AG10803 (cell line): ENCODE measurements at places on chromosomes 4 and X.

GRCh38 chr4:57501720-57502119 is 391.5 kb upstream of the IGFBP7 start:
- DNase-seq = peak; percentile 11

DNA sequence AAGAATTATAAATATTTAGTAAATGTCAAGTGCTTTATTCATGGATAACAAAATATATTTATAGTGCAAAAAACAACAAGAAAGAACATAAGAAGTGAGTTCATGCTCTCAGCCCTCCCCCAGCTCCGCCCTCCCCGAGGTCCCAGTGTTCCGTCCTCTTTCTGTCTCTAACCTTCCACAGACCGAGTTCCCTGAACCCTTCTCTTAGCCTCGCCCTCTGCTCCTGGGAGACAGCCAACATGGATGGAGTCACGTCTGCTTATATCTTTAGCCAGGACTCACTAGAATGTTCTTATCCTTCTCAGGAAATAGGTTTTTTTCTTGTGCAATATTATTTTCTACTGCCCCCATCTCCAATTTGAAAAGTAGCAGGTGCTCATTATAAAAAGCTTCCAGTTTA is 40.1 kb upstream of the HELT start:
- no peak for DNase-seq

- DNase-seq = no peak
These were observed 4.6 kb upstream of the ZNF185 start for GRCh38 chrX:152892999-152893891.

DNA sequence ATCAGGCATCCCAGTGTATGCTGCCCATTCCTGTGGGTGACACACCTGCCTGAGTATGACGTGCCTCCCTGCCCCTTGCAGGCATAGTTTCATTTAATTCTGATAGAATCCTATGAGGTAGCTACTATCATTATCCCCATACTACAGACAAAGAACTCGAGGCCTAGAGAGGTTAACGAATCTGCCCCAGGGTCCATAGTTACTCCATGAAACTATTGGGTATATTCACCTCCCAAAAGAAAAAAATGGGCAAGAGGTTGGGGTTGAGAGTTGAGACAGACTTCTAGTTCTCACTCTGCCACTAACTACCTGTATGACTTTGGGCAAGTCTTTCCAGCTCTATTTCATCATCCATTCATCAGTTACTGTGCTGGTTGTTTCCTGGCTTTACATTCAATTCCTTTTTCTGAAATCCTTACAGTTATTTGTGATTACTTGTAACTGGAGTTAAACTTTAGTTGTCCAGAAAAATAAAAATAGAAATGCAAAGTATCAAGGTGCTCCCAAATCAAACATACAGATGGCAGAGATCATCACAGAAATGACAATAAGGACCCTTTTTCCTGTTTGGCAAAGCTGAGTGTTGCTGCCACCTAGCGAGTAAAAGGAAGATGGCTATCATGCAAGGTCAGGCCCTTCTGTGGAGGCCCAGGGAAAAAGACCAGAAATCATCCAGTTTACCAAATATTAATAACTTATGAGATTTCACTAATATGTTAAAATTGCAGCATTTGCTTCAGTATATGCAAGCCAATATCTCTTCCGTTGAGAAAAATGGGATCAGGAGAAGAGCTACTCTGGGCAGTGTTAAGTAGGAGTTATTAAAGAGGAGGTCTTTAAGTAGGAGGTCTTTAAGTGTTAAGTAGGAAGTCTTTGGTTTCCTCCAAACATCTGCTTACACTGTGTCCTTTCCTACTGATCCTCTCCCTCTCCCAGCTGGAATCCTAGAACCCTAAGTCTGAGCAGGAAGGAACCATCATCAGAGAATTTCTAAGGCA is 17.1 kb upstream of the MAP7D3 start:
- peak; percentile 36 for DNase-seq

- DNase-seq = no peak
These were observed 49.5 kb upstream of the STOX2 start for GRCh38 chr4:183855323-183856190.

DNA sequence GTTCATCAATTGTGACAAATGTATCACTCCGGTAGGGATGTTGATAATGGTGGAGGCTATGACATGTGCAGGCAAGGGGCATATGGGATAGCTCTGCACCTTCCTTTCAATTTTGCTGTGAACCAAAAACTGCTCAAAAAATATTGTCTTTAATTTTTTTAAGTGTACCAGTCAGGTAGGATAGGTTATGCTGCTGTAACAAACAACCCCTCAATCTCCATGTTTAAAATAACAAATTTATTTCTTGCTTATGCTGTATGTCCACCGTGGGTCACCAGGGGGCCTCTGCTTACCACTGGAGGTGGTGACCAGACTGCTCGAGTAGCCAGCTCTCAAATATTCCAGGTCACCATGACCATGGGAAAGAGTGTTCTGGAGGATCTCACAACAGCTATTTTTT is 23.4 kb upstream of the MSX1 start:
- no peak for DNase-seq

DNA sequence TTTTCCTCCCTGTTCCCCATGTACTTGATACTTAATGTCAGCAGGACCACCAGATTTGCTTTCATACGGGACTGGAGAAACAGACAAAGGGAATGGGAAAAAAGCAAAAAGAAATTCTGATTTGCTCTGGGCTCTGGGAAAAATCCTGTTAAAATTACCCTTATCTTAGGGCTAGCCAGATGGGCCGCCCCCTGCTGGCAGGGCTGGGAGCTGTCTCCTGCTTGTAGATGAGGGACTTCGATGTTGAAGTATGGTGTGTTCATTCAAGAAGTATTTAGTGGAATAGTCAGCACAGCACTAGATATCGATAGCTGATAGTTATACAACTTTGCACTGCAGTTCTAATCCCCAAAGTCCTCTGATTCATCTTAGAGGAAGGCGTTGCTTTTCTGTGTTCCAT is 45.8 kb downstream of the BCORL1 start:
- DNase-seq = peak; percentile 51

GRCh38 chrX:703866-704265 is 73.3 kb downstream of the SHOX start:
- DNase-seq = peak; percentile 60

DNA sequence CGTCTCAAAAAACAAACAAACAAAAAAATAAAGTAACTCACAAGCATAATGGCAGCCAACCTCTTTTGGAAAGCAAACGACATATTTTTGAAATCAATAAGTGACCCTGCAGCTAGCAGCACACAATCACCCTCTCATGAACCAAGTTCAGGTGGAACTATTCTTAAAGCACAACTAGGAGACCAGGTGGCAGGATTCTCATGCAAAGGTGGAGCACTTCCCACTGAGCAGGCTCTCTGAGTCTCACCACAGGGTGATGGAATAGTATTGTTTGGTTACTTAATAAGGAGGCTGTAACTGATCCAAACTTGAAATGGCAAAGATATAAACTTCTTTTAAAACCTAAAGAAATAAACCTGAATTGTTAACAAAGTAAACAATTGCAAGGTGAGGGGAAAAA is 1293.1 kb downstream of the PCDH19 start:
- no peak for DNase-seq

- peak; percentile 95 for DNase-seq
These were observed at the start of gene EXOSC9 for GRCh38 chr4:121800961-121801714. EXOSC9 (plus strand) TSS chr4:121801323; CDS start chr4:121801425, 102 bp downstream.

- peak; percentile 50 for DNase-seq
These were observed 74.9 kb downstream of the MTMR1 start for GRCh38 chrX:150768132-150768485.

- no peak for DNase-seq
These were observed 253.7 kb upstream of the DDX53 start for GRCh38 chrX:22746081-22746480.

GRCh38 chrX:82589410-82589809 is 918.7 kb upstream of the POU3F4 start:
- DNase-seq = no peak

DNA sequence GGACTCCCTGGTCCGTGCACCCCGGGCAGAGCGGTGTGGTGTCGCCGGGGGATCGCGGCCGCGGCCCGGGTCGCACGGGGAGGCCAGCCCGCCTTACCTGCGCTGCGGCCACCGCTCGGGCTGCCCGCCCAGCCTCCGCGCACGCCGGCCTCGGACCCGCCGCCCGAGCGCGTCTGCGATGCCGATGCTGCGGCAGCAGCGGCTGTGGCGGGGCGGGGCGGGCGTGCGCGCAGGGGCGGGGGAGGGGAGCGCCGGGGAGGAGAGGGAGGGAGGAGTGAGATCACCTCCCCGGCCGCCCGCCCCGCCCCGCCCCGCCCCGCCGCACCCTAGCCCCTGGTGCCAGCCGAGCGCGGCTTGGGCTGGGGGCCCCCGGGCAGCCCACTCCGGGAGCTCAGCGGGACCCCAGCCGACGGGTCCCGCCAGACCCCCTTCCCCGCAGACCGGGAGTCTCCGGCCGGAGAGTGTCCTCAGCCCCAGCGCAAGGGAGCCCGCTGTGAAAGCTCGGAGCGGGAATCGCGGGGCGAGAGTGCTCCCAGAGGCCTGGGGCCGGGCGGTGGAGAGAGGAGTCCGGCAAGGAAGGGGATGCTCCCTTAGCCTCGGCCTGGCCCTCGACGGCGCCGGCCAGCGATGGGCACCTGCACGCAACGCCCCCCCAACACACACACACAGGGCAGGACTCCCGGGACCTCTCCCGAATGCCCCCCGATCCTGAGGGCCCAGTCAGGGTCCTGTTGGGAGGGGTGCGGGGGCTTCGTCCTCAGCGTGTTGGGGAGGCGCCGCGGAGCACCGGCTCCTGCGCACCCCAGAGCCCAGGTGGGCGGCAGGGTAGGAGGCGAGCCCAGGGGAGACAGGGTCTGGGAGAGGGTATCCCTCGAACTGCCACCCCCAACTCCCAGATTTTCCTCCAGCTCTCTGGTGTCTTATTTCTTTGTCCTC is at the start of gene L1CAM:
Gene L1CAM (minus strand): TSS at position 206 of the 936 bp plus-strand sequence. CDS start 10,337 bp downstream, outside the sequence.
- no peak for DNase-seq

DNA sequence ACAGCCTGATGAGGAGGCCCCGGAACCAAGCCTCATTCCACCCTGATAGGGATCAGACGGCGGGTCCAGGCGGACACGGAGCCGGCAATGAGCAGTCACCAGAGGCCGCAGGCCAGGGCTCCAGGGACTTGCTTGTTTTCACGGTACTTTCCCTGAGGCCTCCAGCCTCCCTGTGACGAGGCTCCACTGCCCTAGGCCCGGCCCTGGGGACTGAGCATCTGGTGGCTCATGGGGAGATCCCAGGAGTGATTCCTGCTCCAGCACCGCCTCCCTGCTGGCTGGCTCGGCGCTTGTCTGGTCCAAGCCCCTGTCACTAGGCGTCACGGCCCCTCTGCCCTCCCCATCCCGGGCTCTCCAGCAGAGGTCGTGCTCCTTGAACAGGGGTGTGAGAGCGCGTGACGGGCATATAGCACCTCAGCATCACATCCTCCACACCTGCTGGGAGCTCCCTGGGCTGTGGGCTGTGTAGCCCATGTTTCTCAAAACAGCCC is 14.1 kb downstream of the HTRA3 start:
- no peak for DNase-seq

- DNase-seq = peak; percentile 26
These were observed 2342.1 kb downstream of the PCDH7 start for GRCh38 chr4:33062155-33062806.

- peak; percentile 35 for DNase-seq
These were observed 167.2 kb downstream of the KDR start for GRCh38 chr4:54958236-54958635.

DNA sequence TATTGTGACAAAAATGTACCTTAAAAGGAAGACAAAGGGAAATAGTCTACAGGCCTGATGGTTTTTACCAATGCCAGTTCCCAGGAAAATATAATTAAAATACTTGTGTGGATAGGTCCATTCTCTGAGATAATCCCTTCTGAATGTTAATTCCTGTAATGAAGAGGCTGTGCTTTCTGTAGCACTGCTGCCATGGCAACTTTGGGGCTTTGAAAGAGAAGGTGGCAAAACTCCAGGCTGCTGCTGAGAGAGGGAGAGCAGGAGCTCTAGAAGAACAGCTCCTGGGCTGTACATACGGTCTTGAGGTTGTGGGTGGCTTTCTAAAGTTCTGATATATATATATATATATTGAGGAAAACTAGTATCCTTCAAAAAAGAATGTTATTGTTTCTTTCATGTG is 125.4 kb downstream of the PDLIM5 start:
- DNase-seq = peak; percentile 74

DNA sequence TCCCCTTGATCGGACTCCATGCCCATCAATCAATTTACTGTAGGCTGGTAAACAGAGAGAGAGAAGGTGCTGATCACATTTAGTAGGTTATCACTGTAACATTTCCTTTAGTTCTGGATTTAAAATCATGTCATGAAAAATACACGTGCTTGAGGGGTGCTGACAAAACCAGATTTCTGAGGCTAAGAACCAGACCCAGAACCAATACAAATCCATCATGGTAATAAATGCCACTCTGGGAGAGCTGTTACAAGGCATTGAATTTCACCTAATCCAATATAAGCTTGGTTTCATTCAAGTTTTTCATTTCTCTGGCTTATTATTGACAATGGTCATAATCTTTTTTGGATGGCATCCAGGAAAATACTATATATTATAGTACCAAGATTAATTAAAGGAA is 54.5 kb downstream of the FBXO8 start:
- DNase-seq = no peak

DNA sequence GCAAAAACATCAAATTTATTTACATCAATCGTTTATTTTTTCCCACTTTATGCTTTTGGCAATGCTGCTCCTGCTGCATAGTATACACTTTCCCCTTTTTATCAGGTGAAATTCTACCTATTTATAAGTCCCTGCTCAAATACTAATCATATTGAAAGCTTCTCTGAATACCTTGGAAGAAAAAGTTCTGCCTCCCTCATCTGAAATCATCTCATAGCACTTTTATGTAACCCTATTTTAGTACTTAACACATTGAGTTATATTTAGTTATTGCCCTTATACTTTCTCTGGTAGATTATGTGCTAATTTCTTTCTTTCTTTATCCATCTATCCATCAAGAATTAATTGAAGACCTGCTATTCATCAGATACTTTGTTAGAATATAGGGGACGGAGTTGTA is 1.1 kb upstream of the WDR17 start:
- no peak for DNase-seq

GRCh38 chr4:28177641-28178040 is 1317.0 kb downstream of the STIM2 start:
- DNase-seq = no peak

DNA sequence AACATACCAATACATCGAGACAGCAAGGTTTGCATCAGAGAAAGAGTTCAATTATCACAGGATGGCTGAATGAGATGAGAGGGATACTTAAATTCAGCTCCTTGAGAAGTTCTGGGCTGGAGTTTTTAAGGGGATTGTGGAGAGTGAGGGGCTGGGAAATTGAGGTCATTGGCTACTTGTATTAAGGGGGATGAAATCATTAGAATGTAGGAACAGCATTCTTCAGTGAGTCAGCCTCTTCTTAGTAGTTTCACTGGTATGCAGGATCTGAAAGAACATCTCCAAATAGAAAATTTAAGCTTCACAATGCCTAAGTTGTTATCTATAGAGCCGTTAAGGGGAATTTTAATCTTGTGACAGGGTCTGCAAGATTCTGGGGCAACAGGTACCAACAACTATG is 211.6 kb upstream of the TAPT1 start:
- peak; percentile 26 for DNase-seq
